ENCODE measurements at places on chromosomes 12 and 14.

GRCh38 chr14:100534528-100535286 lies 52.5 kb downstream of the BEGAIN start:
- peak; percentile 48 for DNase-seq

GRCh38 chr12:65896743-65897142 lies 72.5 kb downstream of the HMGA2 start:
- DNase-seq, result no peak

GRCh38 chr12:42574851-42575266 lies 14.7 kb downstream of the PRICKLE1 start:
- DNase-seq, result no peak

DNA sequence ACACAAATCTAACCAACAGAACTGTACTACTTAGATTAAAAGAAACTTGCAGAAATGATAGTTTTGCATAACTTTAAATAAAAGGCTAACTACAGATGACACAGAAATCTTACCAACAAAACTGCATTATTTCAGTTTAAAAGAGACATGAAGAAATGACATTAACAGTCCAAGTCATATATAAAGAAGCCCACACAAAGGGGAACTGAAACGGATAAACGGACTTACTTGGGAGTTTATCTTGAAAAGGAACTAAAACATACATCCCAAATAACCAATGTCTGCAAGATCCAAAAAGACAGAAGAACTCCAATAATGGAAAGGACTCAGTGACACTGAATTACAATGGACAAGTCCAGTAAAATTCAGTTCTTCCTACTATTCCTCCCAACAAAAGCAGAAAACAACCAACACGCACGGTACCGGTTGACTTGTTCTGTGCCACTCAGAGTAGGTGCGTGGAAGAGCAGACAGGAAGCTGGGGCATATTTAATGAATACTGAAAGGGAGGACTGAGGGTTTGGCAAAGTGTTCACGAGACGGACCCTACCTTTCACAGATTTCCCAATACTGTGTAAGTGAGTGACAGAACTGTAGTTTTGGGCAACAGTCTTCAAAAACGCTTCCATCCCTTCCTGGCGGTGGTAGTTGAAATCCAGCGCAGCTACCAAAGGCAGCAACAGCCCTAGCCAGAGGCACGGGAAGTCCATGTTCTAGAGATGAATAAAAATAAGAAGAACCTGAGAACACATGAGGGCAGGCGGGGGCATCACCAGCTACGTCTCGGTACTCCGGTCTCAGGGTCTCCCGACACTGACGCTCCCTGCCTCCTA lies 627 bp downstream of the CPM start:
- DNase-seq, result no peak

- DNase-seq, result no peak
These were observed 79.7 kb downstream of the FGD4 start for GRCh38 chr12:32478858-32479725.

GRCh38 chr12:119592232-119592631 lies 1.3 kb upstream of the TMEM233 start:
- DNase-seq, result no peak

- no peak for DNase-seq
These were observed 1472.8 kb downstream of the AACS start for GRCh38 chr12:126537961-126538530.

GRCh38 chr14:98242903-98243302 lies 1029.1 kb downstream of the BCL11B start:
- DNase-seq, result no peak

GRCh38 chr12:1852076-1852475 lies 31.7 kb downstream of the LRTM2 start:
- DNase-seq, result no peak

GRCh38 chr14:68810173-68811153 lies 17.6 kb upstream of the ZFP36L1 start:
- no peak for DNase-seq

- DNase-seq, result no peak
These were observed 1.4 kb downstream of the NIN start for GRCh38 chr14:50829489-50830043.

DNA sequence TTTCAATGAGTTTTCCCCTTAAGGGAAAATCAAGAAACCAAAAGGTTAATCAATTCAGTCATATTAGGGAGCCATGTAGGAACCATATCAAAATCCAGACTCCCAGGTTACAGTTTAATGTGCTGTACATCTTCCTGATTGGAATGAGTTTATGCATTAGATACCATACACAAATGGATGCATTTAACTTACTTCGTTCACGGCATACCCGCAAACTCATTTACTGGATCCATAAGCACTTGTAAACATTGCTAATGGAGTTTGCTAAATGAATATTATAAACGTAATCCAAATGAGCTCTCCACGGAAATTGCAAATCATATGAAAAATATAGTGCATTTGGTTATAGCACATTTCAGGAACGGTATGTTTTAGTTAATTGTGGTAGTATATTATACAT lies 228.9 kb upstream of the G2E3 start:
- no peak for DNase-seq

DNA sequence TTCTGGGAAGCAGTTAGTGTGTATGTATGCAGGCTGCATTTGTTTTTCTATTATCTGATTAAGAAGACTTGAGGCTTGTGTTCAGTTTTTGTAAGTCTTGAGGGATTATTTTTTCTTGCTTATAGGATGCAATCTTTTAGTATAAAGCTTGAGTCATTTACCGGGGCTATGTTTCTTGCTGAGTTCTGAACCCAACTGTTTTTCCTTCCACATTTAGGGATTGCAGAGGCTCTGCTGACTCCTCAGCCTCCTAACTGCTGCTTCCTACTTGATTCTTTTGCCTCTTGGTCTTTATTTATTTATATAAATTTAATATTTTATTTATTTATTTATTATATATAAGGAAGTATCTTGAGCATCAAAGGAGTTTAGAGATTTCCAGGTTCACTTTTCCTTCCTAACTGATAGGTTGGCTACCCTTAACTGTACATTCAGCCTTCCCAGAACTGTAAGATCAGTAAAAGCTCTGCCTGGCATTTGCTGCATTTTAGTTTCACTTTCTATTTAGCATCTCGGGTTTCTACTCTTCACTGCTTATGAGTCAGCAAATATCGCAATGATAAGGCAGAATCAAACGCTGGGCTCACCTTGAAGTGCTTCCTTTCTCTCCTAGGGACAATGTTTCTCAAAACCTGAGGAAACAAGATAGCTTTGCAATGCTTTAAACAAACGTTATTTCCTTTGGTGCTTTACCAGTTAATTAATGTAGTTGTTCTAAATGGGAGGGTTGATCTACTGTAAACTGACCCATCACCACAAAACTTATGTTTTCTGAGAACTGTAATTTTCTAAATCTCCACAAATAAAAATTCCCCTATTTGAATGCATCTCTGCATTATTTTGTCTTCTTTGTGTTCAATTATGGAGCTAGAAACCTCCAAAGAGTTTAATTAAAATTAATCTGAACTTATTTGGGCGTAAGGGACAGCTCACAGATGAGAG lies 1183.7 kb upstream of the TMEM132C start:
- DNase-seq, result peak; percentile 27

DNA sequence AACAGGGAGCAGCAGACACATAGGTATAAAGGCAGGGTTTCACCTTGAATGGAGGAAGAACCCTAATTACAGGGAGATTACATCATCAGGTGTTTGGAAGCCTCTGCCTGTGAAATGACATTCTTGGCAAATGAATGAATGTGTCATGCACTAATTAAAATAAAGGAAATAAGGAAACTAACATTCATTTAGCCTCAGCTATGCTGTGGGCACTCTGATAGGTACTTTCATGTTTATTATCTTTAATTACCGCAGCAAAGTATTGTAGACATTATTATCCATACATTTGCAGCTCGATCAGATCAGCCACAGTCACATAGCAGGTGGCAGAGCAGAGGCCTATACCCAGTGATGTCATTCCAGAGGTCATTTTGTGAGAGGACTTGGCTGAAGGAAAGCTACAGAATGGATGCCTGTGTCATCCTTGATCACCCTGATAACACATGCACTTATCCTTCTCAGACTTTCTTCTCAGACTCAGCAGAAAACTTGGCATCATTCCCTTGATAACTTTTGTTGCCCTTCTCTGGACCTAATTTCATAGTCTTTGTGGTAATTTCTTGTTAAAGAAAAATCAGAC lies 18.4 kb downstream of the ZNF664 start:
- DNase-seq, result no peak

DNA sequence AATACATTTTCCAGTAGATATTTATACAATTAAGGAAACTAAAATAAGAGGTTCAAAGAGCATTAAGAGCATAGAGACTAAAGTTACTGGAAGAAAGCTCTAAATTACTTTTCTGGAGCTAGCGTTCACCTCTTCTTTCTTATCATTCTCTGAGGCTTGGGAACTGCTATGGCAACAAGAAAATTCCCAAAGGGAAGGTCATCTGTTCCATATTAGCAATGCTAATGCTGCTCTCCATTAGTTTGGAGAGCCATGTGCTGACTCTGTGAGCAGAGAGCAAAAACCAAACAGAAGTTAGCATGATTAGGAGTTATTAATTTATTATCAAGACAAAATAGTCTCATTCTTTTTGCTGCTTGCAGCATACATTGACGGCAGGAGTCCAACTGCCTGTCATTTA lies 143.1 kb upstream of the SLC16A7 start:
- DNase-seq, result no peak

- no peak for DNase-seq
These were observed 9.9 kb downstream of the FSCB start for GRCh38 chr14:44497148-44497547.

- DNase-seq, result peak; percentile 22
These were observed 179.0 kb downstream of the SLC15A4 start for GRCh38 chr12:128644664-128645296.

DNA sequence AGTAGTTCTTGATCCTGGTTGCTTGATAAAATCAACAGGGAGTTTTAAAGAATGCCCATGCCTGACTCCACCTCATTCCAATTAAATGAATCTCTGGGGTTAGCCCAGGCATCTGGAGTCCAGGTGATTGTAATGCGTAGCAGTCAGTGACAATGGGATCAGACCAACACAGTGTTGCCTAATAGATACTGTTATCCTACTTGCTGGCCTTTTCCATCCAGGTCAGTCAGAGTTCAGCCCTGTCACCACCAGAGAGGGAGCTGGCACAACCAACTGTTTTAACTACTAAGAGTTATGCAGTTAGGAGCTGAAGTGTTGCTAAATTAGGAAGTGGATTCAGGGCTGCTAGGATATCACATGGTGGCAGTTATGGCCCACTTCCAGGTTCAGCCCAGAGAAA lies 107.1 kb downstream of the GPR135 start:
- peak; percentile 75 for DNase-seq

DNA sequence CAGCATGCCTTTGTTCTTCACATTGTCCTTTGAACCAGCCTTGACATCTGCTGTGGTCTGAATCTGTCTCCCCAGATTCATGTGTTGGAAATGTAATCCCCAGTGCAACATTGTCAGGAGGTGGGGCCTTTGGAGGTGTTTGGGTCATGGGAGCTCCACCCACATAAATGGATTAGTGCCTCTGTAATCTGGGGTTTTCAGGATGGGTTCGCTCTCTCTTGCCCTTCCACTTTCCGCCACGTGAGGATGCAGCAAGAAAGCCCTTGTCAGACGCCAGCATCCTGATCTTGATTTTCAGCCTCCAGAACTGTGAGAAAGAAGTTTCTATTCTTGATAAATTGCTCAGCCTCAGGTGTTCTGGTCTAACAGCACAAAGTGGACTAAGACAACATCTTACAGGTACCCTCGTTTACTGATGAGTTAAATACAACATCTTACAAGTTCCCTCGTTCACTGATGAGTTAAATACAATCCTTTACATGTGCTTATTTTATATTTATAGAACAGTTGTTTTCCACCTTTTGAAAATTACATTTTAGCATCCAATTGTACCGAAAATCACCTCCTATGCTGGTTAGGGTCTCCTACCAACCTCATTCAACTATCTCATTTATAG lies 54.4 kb upstream of the RIMBP2 start:
- no peak for DNase-seq

DNA sequence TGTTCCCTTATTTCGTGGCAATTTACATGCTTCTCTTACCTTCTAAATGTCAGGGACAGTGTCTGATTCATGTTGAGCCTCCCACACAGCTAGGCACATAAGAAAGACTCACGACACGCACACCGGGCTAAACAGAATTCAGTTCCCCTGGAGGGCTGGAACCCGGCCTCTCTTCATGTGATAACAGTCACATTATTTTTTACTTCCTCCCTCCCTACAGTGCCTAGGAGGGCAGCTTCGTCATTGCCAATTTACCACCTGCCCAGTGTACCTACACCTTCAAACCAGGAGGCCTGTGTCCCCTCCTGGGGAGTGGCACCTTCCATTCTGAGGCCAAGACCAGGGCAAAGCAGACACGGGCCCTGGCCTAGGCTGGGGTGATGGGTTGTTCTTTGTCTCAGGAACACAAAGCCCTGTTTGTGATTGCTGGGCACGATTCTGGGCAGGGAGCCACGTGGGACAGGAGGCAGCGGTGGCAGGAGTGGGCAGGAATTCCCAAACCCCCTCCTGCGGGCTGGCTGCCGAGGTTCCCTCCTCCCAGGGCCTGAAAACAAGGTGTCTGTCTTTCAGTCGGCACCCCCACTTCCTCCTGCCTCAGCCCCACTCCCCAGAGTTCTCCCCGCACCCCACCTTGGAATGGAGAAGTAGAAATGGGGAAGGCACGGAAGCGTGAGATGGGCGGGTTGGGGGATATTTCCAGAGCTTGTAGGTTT lies 6.8 kb upstream of the RASAL1 start:
- DNase-seq, result peak; percentile 72

GRCh38 chr12:96130396-96131059 lies 63.6 kb upstream of the ELK3 start:
- DNase-seq, result no peak

DNA sequence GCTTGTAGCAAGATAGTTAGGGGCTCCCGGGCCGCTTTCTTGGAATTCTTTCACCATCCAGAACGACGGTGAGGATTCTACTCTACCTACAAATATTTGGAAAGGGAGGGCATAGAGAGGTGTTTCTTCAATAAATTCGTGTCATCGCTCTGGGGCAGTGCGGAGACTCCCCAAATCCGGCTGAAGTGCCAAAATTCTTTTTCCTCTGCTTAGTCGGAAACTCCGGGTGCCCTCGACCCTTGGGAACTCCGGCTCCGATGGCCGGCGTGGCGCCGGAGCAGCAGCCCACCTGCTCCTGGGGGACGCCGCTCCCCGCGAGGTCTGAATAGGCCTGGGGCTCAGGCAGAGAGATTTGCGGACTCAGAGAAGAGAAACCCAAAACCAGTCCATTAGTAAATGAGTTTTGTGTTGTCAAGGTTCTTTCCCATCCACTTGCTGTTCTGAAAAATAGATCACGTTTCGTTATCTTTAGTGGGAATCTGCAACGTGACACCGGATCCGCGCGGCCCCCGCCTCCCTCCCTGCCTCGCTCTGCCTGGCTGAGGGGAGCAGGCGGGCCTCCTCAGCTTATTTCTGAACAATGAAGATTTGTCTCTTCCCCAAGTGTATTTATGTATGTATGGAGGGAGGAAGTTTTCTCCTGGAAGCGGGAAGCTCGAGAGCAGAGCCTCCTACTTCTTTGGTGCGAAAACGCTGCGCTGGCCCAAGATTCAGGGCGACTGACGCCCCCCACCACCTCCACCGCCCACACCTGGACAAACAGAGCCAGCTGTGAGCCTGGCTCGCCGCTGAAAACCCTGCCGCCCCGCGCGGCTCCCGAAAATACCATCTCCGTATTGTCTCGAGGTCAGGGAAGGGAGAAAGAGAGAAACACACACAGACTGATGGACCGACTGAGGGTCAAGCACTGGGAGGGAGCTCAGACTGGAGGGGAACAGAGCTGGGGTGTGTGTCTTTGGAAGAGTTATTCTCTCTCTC lies 3.7 kb upstream of the SIX1 start:
- DNase-seq, result no peak

Measured in adrenal gland (tissue), 19 donors.